ENCODE measurements at places on chromosomes 7 and 10.
A peak's percentile ranks its signal among the peaks of the same experiment; 100 is the strongest.

DNA sequence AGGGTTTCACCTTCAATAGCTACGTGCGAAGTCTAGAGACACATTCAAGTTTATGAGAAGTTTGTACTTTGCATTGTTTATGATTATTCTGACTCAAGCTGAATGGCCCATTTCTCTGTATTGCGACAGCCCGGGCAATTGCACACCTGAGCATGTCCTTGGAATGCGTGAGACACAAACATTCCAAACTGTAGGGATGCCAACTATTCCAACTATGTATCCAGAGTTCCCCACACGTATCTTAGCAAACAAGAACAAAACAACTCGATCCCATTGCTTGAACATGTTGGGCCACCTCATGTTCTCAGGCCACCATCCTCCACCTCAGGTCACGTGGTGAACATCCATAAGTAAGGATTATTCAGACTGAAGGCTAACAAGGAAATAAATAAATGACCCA, 51.4 kb upstream of the EGFR start:
- DNase-seq, result no peak

GRCh38 chr10:75883081-75884072, 452.0 kb downstream of the LRMDA start:
- no peak for DNase-seq

DNA sequence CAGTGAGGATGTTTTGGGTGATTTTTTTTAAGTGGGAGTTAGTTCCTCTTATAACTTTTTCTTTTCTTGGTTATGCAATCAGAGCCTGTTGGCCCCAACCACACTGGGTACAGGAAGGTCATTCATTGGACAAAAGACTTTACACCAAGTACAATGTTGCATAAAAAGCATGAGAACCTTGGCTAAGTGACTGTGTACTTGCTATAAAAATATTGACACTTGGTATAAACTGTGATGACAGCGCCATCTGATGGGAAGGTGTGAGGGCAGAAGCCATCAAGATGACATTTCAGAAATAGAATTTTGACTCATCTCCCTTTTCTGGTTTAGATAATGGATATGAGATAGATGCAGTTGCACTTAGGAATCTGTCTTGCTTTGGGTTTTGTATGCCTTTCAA, 126.4 kb upstream of the CCDC6 start:
- DNase-seq, result peak; percentile 45

GRCh38 chr7:136912339-136912738, 43.9 kb downstream of the CHRM2 start:
- DNase-seq, result no peak

DNA sequence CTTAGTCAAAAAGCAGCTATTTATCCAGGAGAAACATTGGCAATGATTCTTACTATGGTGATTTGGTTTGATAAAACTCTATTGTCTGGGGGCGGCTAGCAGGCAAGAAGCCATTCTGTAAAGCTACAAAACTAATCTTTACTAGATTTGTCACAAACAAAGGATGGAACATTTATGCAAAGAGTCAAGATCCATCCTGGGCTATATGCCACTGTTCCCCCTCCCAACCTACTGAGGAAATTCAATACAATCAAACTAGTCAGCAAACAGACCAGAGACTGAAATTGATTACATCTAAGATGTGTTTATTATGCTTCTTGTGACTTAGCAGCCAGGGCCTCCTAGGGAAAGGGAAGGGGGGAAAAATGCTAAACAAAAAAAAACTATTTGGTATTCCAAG, 397.6 kb downstream of the GPAM start:
- no peak for DNase-seq

GRCh38 chr7:113370910-113371309, 252.6 kb upstream of the SMIM30 start:
- DNase-seq, result no peak

DNA sequence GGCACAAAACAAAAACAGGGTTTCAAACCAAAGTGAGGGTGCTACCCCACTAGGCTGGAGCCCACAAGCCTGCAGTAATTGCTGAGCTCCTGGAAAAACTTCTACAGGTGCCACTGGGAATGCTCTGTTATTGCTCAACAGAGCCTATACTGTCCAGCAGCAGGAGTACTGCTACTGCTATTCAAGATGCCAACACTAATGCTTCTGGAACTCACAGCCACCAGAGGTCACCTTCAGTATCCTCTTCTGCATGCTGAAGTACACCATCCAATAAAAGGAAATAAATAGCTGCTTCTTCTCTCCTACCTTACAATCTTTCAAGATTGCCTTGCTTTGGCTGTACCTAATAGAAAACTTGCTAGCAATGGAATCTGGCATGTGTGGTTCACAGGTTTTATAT, 222.0 kb downstream of the LRRN3 start:
- no peak for DNase-seq

DNA sequence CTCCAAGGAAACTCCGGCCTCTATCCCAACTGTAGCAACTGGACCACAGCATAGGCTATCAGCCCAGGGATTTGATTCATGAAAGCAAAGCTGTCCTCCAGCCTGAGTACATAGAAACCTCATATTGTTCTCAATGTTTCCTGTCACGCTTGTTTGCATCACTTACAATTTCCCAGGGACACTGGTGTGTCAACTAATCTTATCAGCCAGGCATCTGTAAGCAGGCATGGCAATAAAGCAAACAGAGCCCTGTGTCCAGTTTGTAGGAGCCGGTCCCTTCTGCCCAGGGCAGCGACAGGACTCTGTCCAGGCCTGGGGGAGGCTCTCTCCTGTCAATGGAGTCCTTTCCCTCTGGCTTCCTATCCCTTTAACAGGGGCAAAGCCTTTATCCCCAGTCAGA, 23.0 kb upstream of the CDHR3 start:
- DNase-seq, result no peak

GRCh38 chr10:1499359-1499957, 237.9 kb downstream of the ADARB2 start:
- DNase-seq, result no peak

GRCh38 chr7:25807086-25807611, 344.8 kb upstream of the NFE2L3 start:
- no peak for DNase-seq

DNA sequence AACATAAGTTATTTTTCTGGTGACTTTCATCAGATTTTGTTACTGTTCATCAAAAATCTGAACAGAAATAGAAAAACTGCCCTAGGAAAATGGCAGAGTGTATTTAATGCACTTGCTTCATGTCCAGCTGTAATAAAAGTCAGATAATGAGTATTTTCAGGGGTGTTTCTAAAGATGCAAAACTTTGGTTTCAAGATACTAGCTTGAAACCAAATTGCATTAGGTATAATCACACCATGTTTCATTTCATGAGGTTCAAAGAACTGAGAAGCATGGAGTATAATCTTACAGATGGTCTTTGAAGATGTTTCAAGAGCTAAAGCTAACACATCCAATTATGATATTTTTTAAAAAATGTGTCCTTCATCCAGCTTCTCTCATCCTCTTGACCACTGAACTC, 128.9 kb downstream of the NRCAM start:
- DNase-seq, result no peak

DNA sequence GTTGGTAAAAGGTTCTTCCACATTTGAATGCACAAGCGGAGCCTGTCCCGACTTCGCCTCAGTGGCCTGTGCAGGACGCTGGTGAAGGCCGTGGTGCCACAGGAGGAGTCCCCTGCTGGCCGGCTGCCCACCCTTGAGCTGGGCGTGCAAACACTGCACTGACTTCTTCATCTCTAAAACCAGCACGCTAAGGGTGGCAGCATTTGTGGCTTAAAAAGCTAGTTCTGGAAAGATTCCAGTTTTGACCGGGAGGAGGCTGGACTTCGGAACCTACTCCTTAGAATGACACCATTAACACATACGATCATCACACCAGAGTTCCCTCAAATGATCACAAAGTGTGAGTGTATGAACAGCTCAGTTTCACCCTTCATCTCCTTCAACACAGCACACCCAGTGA, 102.4 kb downstream of the SMURF1 start:
- no peak for DNase-seq

DNA sequence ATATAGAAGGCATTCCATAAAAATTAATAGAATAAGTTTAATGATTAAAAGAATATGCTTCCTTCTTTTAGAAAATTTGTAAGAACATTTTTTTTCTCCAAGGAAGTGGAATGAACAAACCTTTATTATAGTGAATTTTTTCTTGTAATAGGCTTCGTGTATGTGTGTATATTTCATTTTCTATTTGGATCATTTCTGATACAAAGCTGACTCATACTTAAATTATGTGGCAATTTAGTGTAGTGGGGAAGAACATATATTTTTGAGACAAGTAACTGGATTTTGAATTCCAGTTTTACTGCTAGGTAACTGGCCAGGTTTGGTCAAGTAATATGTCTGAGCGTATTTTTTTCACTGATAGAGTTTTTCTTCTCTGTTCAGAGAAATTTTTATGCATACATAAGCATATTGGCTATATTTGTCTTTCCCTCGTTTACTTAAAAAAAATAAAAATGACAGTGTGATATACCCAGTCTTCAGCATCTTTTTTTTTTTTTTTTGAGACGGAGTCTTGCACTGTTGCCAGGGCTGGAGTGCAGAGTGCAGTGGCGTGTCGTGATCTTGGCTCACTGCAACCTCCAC, 50.8 kb downstream of the CDK13 start:
- DNase-seq, result no peak

- DNase-seq, result no peak
These were observed at the start of gene DGKI for GRCh38 chr7:137846827-137847567. Gene DGKI, minus strand, starts transcription at chr7:137846974.

- no peak for DNase-seq
These were observed 9.0 kb upstream of the TAS2R3 start for GRCh38 chr7:141754939-141755338.

GRCh38 chr7:32518534-32519140, 23.3 kb downstream of the AVL9 start:
- no peak for DNase-seq

DNA sequence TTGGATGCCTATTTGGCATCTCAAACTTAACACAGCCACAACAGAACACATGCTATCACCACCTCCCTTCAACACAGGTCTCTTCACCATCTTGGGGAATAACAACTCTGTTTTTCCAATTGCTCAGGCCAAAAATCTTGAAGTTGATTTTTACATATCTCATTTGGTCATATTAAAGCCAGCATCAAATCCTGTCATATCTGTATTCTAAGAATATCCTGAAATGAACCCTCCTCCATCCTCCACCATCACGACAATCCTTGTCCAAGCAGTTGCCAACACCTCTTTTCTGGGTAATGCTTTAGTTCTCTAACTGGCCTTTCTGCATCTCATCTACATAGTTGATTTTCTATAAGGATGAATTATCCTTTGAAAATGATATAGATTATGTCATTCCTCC, 168.7 kb downstream of the GPR37 start:
- no peak for DNase-seq

GRCh38 chr7:55156919-55157763, 138.3 kb downstream of the EGFR start:
- no peak for DNase-seq

DNA sequence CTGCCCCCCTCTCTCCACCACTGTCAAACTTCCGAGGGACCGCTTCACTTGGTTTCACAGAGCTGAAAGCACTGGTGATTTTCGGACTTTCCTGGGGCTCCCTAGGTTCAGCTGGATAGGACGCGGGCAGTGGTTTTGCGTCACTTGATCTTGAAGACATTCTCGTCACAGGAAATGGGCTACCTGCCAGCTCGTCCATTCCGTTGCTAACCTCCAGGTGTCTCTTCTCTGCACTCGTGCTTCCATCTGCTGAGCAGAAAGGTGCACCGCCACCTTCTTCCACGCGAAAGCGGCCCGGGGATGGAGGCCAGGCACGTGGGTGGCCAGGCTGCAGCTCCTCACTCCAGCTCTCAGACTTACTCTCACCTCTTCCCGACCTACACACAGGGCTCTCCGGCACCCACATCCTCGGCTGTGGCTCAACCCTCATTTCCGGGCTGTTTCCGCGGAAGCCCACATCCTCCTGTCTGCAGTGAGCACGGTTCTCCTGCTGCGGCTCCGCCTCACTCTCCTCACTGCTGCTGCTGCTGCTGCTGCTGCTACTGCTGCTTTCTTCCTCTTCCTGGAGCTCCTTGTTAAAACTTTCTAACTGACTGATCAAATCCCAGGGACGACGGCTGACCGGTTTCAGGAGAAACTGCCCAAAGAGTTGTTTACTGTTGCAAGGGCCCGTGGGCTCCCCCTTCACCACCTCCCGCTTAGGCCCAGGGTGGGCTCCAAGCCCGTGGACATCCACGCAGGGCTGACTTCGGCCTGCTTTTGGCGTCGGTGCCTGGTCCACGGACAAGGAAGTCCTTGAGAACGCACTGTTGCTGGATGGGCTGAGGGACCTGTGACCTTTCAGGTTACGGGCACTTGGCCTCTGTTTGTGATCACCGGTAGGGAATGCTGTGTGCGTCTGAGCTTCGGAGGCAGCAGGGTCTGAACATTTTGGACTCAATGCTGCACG, 32.1 kb downstream of the JCAD start:
- peak; percentile 97 for DNase-seq

DNA sequence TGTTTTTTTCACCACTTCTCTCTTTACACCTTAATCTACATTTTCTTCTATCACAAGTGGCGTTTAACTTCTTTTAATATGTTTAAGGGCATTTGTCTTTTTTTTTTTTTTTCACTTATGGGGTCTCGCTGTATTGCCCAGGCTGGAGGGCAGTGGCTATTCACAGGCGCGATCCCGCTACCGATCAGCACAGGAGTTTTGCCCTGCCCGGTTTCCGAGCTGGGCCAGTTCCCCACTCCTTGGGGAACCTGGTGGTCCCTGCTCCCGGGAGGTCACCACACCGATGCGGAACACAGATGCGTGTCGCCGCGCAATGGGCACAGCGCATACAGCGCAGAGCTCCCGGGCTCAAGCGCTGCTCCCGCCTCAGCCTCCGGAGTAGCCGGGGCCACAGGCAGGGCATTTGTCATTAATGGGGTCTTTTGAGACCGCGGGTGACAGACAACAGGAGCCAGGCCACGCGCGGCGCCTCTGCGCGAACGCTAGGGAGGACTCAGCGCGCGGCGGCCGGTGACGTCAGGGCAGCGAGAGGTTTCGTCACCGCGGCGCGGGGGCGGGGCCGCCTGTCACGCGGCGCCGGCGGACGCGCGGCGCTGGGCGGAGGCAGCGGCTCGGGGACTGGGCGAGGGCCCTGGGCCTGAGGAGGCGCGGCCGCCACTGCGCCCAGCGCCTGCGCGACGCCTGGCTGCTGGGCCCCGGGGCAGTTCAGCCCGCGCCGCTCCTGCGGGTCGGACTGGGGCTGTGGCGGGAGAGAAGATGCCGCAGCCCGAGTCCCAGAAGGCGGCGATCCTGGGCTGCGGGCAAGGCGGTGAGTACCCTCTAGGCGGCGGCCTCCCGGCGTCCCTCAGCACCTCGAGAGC, at the start of gene GALNT11:
TSS of gene GALNT11 (plus strand) at position 598 of the 860 bp plus-strand sequence. CDS start 68,554 bp downstream, outside the sequence.
- DNase-seq, result peak; percentile 88

Measured in activated CD4-positive, alpha-beta memory T cell treated with anti-CD3 and anti-CD28 coated beads, Interleukin-2, amount 10 ng/mL, durations not matched to agents 7 days and 5 days (primary cell).